Frontal cortex (tissue), 4 donors: ENCODE measurements at places on chromosomes 6 and 20. TPM values are rescaled to one million over a fixed set of nuclear protein-coding genes. Genes with fewer than 3 reads are reported as not detected.

- peak; percentile 61 for DNase-seq
Measured at GRCh38 chr20:25867776-25868649, 171.4 kb upstream of the ZNF337 start.

GRCh38 chr20:45032276-45032675, 66.0 kb downstream of the STK4 start:
- no peak for DNase-seq

DNA sequence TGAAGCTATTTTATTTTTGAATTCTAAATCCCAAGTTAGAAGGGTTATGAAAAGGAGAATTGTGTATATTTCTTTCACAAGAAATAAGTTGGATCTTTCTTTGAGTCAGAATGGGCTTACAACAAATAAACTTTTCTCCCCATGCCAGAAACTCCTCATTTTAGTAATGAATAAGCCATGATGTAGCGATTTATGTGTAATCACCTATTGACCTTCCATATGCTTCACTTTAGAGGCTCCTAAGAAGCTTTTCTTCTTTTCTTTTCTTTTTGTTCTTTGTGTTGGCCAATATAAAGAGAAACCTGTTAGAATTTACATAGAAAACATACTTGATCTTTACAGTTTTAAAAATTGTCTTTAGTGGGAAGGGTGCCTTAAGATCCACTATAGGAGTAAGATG, 370.2 kb downstream of the UTRN start:
- no peak for DNase-seq

DNA sequence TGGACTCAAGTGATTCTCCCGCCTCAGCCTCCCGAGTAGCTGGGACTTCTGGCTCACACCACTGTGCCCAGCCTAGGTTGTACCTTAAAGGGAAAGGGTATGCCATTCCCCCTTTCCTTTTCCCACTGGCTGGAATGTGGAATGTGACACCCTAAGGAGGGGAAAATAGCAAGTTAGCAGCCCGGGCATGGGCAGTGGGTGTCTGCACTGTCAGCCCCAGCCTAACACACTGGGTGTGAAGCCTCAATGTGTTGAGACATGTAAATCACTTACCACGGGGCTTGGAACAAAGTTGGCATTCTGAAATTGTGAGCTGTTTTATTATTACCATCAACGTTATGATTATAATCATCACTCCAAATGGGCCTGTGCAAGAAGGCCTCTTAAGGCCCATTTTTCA, 80.8 kb upstream of the PTPN1 start:
- no peak for DNase-seq

DNA sequence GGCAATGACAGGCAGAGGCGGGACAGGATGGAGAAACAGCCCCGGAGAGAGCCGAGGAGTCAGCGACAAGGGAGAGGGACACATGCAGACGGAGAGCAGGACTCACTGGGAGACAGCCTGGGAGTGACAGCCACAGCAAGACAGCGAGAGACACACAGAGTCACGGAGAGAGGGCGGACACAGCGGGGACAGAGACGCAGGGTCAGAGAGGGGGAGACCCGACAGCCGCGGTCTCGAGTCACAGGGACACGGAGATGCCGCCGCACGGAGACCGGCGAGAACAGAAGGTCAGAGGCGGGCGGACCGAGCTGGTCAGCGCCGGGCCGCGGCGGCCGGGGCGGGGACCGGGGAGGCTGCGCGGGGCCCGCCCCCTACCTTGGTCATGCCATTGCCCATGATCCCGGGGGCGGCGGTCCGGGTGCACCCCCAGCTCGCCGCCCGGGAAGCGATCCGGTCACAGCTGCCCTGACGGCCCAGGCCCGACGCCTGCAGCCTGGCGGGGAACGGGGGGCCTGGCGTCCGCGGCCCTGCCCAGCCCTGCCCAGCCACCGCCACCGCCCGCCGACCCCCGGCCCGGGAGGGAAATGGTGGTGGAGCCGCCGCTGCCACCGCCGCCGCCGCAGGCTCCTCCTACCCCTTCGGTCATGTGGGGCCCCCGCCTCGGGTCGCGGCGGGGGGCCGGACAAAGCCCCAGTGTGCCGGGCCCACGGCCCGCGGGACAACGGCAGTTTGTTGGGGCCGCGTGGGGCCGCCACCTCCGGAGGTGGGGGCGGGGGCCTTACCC, at the start of the genes DUSP15 and TTLL9:
DUSP15 (minus strand) TSS at position 586 of the 784 bp plus-strand sequence; CDS start at position 396, 190 bp downstream.
TTLL9 (plus strand) TSS at position 693 of the 784 bp plus-strand sequence. CDS start 493 bp downstream, outside the sequence.
- DNase-seq: peak; percentile 89

DNA sequence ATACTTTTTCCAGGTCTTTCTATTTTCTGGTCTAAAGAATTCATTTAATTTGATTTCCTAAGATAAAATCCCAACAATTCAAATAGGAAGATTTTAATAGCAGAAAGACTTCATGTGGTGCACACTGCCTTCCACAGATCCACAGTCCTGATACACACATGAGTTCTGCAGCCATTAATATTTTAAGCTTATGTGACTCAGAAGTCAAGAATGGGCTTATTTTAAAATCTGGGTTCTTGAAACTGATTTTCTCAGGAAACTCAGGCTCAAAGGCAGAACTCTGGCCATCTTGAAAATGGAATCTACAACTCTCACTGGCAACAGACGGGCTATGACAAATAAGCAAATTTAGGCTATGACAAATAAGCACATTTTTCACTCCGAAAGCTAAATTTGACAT, 88.2 kb downstream of the COL12A1 start:
- DNase-seq: no peak

DNA sequence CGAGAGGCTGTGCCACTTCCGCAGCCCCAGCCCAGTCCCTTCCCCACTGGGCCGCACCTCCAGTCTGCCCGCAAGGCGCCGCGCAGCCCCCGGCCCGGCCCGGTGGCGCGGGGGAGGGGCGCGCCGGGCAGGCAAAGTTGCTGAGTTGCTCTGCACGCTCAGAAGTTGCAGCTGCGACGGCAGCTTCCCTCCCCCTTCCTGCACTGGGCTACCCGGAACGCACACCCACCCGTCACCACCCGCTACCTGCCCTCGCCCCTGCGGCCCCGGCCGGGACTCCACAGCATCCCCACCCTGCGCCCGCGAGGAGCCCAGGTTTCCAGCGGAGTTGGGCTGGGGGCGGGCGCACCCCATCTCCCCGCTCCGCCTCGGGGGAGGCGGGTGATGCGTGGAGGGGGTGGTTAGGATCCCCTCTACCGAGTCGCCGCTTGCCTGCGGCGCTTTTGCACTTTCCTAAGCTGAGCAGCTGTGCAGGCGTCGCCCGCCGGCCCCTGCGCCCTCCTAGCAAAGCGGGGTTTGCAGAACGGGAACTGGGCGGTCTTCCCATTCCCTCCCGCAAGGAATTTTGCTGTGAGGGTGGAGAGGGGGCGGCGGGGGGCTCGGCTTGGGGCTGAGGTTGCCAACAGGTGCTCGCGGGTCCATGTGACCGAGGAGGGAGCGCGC, 55.9 kb upstream of the RREB1 start:
- peak; percentile 49 for DNase-seq

GRCh38 chr20:17810062-17810631, 110.4 kb downstream of the BANF2 start:
- no peak for DNase-seq

DNA sequence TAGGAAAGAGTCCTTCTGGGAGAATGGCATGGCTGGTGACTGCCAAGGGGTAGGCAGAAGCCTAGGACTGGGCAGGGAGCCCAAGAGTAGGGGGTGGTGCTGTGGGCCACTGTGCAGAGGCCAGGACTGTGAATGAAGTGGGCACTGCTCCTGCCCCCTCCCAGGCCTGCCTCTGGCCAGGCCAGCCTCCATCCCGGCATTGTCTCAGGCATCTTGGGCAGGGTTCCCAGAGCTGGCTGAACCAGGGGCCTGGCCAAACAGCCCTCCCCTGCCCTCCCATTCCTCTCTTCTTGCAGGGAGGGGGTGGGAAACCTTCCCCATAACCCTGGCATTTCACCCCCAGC, 81.6 kb downstream of the MRPL14 start:
- peak; percentile 64 for DNase-seq

DNA sequence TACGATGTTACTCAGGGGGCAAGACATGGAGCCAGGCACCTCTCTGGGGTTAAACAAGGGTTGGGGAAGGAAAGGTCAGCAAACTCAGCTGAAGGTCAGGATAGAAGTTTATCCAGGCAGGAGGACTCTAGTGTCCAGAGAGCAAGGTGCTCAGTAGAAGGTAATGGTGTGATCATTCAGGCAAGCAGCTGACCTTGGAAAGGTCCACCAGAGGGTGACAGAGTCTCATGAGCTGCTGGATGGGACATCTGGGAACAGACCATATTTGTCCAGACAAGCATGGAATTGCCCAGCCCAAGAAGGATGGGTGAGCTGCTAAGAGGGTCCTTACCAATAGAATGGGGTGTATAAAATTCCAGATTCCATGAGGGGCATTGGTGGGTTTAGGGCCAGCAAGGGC, 89.5 kb downstream of the MAP3K7 start:
- no peak for DNase-seq

Gene RIMS1
- 466 TPM for total RNA-seq

Gene EPPIN
- total RNA-seq: not detected
